ENCODE measurements at places on chromosomes 4 and X. TPM values are rescaled to one million over a fixed set of nuclear protein-coding genes. Genes with fewer than 3 reads are reported as not detected.

GRCh38 chr4:162791226-162791625 is 375.5 kb downstream of the NAF1 start:
- DNase-seq = peak; percentile 51

The RTL5 gene
- 9.0 TPM for total RNA-seq

The GRPR gene
- total RNA-seq = 0.69 TPM

The SLITRK4 gene
- 5.7 TPM for total RNA-seq

The SMIM10 gene
- total RNA-seq = 2.4 TPM

DNA sequence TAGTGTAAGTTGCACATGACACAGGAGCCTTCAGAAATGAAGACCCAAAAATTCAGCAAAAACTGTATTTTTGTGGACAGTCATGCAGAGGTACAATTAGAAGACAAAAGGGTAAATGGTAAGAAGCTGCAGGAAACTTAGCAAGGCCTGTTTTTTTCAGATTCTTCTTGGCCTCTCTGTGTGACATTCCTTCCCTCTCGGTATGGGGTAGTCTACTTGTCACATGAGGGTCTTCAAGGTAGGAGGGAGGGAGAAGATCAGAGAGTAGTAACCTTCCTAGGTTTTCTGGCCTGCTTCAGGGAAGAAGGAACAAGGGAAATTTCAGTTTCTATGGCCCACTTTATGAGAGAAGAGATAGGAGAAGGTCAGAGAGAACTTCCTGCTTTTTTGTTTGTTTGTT is 230.4 kb upstream of the PPP1R2C start:
- DNase-seq = no peak

The ATP11C gene
- 17.1 TPM for total RNA-seq

- DNase-seq = no peak
Observed at GRCh38 chr4:1600811-1601532, 83.1 kb downstream of the FAM53A start.

The OGT gene
- 63.9 TPM for total RNA-seq

DNA sequence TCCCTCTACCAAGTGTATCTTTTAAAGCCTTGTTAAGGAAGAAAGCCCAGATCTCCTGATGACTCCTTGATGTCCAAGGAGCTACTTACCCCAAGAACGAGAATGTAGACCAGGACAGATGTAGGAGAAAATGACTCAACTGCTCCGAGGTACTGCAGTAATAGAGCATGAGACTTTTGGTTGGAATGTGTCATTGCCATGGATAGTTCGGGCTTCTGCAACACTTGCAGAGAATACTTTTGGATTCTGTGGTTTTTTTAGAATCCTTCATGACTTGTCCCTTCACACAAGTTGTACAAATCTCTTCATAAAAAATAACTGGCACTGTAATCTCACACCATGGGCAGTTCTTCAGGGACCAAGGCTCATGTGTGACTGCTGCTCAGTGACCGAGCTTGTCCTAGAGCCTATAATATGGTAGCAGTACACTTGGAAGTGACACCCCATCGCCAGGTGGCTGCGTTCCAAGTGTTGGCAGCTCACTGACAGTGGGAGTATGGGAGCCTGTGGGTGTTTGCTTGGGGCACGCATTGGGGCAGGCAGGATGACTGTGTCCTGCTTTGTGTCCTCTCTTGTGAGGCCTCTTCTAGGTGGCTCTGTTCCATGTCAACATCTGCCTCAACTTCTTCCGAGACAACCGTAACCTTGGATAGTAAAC is 87.9 kb upstream of the WDR1 start:
- peak; percentile 30 for DNase-seq

- DNase-seq = no peak
Observed at GRCh38 chrX:13123247-13123856, 78.9 kb upstream of the FAM9C start.

All from cardiac muscle cell (in vitro differentiated cells and primary cell).